ENCODE measurements at places on chromosomes 4 and X.

DNA sequence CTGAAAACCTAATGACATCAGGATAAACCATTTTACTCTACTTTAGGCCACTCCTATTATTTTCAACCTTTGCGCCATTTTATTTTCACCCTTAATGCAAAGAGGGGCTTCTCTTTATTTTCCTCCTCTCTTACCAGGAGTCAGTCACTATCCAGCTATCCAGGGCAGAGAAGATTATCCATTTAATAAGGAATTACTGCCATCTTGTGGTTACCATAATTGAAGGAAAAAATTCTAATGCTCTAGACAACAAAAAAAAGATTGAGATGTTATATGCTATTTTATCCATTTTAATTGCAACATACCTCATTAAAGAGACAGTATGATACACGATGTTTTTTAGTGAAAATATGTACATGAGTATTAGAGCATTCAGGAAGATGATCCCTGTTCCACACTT lies 514.5 kb upstream of the FAM241A start:
- DNase-seq = peak; percentile 55

DNA sequence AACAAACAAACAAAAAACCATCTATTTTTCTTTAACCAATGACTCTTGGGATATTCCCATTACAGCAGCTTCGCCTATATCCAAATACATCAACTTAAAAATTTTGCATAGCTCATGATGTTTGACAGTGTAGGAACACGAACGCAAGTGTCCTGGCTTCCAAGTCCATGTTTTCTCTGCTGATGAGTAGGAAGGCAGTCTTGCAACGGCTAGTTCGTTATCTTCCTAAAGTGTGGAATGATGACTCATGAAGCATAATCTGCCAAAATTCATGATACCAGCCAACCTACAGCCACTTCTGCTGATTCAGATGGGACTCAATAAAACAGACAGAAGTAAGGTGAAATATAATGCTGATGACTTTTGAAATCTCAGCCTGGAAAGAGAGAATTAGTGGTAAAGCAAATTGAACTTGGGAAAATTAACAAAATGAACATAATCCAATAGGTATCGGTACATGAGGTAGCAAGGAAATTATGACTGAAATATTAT lies 6.4 kb upstream of the SEPTIN11 start:
- peak; percentile 86 for DNase-seq

DNA sequence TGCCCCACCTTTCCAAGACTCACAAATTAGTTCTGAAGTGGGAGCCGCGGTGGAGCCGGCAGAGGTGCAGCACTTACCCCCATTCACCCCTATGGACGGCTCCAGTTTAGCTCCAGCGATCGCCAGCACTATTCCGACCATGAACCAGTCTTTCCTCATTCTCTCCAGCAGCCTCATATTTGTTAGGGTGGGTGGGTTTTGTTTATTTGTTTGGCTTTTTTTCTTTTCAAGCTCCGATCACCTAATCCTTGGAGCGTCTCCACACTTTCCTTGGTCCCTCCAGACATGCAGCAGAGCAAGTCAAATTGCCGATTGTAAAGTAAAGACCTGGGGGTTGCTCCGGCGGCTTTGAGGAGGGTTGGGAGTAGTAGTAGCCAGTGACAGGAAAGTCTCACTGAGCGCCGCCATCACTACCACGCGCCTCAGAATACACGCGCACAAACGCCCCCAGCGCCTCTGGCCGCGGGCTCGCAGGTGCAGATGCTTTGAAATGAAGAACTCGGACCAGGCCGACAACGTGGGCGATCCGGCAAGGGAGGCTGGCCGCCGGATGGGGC lies at the start of gene SLC10A7:
TSS of gene SLC10A7 (minus strand) at position 400 of the 557 bp plus-strand sequence. CDS start at position 177, 223 bp downstream.
- DNase-seq = peak; percentile 69

- no peak for DNase-seq
These were observed 92.7 kb downstream of the SHISA3 start for GRCh38 chr4:42490015-42490414.

GRCh38 chrX:8967461-8967860 lies 66.5 kb downstream of the FAM9B start:
- no peak for DNase-seq

- peak; percentile 59 for DNase-seq
These were observed 90.4 kb downstream of the PHEX start for GRCh38 chrX:22122510-22122909.

- DNase-seq = no peak
These were observed 335.9 kb upstream of the AR start for GRCh38 chrX:67207912-67208311.

GRCh38 chr4:54014666-54015160 lies 49.7 kb downstream of the CHIC2 start:
- DNase-seq = no peak

DNA sequence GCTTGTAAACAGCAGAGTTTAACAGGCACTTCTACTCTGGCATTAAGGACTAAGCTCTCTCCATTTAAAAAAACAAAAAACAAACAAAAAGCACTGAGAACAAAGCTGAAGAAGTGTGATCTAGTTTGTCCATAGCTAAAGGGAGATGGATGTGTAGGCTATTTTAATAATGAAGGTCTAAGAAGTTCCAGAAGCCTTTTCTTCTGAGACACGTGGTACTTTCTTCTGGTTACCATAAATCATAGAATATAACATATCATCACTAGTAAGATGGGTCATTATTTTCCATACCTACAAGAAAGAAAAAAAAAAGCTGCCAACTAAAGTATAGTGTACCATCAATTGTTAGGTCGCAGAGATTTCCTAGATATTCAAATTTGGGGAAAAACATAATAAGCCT lies 722 bp upstream of the NBDY start:
- DNase-seq = peak; percentile 33

DNA sequence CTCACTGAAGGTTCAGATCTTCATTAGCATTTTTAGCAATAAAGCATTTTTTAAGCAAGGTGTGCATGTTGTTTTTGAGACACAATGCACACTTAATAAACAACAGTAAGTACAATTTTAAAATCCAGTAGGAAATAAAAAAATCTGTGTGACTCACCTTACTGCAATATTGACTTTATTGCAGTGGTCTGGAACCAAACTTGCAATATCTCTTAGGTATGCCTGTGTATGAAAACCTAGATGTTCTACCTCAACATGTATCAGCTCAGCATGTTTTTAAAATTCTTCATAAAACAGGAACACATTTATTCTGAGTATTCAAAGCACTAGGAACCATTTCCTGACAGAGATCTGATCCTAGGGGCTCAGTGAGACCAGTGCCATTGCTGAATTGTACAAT lies 26.7 kb downstream of the NR0B1 start:
- DNase-seq = no peak

DNA sequence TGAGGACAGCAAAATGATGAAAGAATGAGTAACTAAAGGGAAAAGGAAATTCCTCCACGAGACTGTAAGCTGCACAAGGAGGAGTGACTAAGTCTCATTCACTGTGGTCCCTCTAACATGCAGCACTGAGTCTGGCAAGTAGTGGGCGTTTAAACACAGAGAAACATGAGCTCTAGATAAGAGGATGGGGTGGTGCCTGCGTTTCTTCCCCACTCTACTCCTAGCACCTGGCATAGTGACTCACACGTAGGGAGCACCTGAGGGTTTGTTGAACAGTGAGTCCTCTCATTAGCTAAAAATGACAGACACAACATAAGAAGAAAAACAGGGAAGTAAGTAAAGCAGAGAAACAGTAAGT lies 105.8 kb upstream of the CBR4 start:
- DNase-seq = peak; percentile 97

DNA sequence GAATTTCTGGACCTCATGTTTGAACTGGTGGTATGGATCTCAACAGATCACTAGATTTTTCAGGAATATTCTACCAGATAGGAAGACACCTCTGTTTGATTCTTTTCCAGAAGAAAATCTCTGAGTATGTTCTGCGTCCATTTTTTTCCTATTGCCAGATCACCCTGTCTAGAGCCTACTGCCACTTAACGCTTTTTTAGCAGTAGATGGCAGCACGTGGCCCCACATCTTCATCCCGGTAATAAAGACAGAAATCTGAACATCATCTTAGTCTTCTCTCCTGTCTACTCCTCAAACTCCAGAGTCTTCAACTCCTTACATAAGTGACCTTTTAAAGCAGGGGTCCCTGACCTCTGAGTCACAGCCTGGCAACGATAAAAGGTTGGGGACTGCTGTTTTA lies 184.7 kb downstream of the TMA16 start:
- no peak for DNase-seq

DNA sequence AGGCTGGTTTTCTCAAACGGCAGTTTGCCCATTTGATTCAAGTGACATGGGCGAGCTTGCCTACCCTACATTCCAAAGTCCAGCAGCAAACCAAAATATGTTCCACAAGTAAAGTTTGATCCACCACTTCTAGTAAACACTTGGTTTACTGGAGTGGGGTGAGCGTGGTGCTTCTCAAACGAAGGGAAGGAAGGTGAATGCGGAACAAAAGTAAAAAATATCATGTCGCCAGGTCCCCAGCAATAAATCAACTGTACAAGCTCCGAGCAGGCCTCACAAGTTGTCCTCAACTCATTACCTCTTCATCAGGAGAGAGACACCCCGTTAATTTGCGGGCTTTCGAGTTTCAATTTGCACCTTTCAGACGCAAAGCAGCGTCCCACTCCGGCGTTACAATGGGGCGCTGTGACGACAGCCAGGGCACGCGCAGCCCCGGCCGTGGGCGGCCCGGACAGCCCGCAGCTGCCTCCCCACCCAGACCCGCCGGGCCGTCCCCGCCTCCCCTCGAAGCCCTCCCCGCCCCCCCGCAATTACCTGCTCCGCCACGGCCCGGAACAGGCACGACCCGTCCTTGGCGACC lies 1.0 kb downstream of the OTUD4 start:
- peak; percentile 36 for DNase-seq
